ENCODE measurements at places on chromosomes 1 and 21. TPM values are rescaled to one million over a fixed set of nuclear protein-coding genes. Genes with fewer than 3 reads are reported as not detected.

Gene OR6K3
- total RNA-seq, result not detected

Gene FMO4
- total RNA-seq, result 2.4 TPM

Gene APCS
- not detected for total RNA-seq

Gene GIPC2
- 0.64 TPM for total RNA-seq

Gene BLACAT1
- 2.5 TPM for total RNA-seq

Gene SUCO
- 73.3 TPM for total RNA-seq

Gene BRINP2
- 12.5 TPM for total RNA-seq

Gene S100A14
- total RNA-seq, result not detected

DNA sequence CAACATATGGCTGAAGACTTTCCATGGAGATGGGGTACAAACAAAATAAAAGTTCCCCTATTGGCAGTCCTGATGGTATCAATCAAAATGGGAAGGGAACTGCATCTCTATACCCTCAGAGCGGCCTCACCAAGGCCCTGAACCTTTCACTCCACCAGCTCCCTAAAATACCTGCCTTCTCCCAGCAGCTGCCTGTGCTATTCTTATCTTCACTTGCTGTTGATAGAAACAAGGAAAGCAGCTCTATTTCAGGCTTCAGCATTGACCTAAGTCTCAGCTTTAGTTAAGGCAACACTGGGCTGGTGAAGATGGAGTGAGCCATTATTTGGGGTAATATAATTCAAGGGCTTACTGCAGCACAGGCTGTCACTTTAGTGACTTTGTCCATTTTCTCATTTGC is 21.7 kb upstream of the PIGC start:
- no peak for DNase-seq

DNA sequence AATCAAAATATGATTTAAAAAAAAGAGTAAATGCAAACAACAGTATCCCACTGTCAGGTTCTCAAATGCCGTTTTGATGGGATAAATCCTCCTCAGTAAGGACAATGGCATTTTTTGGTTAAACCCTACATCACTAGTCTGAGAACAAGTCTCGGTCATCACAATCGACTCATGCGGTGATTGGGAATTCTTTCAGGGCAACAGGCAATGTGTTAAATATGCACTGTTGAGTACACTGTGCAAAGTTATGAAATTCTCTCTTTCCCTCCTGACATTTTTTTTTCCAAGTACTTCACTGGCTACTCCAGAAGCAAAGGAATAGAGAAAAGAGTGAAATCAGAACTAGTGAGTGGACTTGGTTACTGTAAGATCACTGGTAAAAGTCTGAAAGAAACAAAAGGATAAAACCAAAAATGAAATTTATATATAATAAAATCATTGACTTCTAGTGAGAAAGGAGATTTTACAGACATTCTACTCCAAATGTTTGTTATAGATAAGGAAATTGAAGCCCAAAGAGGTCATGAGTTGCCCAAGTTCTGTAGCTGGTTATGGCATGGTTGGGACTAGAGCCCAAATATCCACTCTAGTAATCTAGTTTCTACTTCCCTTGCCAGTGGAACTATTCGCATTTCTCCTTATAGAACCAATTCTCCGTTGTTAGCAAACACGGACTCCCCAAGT is 111.3 kb downstream of the TGFBR3 start:
- no peak for DNase-seq

DNA sequence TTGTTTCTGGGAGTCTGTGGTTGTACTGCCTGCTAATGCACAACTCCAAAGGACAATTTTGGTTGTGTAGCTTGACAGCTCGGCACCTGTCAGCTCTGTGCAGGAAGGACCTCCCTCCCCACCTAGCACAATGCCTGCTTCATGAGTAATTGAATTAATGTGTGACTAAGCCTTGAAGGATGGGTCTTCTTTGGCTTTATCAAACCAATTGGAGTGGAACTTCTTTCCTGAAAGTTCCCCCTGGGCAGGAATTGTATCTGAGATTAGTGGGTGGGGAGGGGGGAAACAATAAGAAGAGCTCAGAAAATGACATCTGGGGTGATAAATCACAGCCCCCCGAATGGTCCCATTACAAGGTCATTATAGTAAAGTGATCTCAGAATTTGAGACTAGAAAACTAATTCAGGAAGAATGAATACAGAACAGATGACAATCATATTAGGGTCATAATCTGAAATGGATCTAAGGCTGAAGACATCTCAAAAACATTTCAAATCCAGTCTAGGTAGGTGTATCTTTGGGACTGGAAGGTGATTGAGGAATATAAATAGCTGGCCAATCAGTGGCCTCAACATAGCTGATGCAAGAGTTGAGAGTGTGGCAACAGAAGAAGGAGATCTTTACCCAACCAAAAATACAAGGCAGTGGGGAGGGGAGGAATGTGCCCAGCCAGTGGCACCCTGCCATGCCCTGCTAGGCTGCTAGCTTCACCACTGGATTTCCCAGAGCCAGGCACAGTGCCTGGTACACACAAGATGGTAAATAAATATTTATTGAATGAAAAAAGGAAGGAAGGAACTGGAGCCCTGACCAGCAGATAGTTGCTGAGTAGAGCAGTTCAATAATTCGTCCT is 10.1 kb upstream of the SESN2 start:
- DNase-seq, result peak; percentile 63

DNA sequence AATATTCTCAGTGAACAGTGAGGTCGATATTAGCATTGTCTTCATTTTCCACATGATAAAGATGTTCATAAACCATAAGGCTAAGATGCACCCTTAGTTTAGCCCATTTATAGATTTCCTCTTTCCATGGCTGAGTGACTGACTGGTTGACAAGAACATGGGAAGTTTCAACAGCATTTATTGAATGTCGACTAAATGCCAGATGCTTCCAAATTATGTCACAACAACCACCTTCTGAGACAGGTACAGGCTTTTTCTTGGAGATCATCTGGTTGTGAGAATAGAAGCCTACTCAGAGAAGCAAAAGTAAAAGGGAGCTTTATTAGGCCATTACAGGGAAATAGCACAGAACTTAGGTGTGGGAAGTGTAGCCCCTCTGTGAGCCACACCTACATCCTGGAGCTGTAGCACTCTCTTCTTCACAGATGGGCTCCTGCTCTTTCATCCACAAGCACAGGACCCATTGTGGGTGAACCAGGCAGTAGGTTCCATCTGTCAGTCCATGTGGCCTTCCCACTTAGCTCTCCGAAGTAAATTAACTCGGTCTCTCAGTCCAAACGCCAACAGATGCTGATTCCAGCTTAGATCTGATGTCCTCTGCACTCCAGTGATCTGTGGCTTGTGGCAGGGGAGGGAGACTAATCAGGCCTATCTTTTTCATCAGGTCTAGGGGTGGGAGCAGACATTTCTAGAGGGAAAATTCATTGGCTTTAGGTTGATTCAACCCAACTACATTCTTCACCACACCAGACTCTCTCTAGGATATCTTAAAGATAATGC is 14.3 kb downstream of the ATP2B4 start:
- no peak for DNase-seq

DNA sequence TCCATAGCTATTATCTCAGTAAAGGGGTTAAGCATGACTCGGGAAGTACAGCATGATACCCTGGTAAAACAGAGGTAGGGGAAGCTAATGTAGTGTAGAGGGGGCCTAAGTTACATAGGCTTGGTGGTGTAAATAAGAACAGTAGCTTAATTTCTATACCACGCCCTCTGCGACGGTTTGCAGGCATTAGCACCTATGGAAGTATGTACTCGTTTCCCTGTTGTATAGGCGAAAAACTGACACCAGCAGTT is 470 bp upstream of the NAXE start:
- DNase-seq, result no peak

All from cerebellum (tissue), 4 donors.